OCI-LY7 (cell line): ENCODE measurements at places on chromosomes 5 and 9. TPM values are rescaled to one million over a fixed set of nuclear protein-coding genes. Genes with fewer than 3 reads are reported as not detected.

- DNase-seq: no peak
These were observed 762.8 kb upstream of the GRAMD2B start for GRCh38 chr5:125660231-125660895.

ZNF883 gene
- 0.33 TPM in 1 of 2 replicates, not detected in the other for total RNA-seq

DNA sequence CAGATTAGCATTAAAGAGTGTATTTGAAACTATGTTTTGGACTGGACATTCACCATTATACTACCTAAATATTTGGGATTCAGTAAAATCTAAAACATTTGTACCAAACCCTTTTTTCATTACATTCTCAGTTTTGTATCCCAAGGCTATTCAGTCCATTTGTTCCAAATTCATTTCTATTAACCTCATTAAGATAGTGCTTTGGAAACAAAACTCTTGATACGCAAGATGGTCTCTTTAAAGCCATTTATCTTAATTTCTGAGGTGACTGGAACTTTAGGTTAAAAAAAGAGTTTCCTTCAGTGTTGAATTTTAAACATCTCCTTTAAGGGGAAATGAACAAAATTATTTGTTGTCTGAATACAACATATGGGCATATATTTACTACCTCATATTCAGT, 702.5 kb upstream of the GRAMD2B start:
- no peak for DNase-seq

GRCh38 chr5:140223567-140223966, 48.6 kb downstream of the CYSTM1 start:
- no peak for DNase-seq

DNA sequence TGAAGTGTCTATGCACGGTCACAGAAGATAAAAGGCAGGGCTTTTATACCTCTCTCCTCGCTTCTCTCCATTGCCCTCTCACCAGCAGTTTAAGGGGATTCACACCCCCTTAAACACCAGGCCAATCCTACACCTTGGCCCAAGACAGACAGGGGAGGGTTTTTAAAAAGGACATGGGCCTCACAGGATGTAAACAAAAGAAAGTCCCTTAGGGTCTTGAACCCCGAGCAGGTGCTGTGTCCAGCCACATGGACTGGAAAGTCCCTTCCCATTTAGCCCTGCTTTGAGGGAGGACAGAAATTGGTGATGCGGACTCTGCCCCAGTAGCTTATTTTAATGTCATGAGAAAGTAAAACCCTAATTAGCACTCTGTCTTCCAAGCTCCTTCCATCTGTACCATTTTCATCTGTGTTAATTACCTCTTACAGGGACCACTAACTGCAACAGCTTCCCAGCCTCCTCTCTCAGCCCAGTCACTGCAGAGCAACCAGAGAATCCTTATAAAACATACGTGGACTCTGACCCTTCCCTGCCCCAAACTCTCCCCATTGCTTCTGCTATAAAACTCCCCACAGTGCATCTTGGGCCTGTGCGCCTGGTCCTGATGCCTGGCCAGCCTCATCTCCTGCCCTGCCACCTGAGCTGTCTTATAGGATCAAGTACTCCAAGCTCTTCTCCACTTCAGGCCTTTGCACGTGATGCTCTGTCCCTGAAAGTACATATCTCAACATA, 16.7 kb downstream of the WHRN start:
- DNase-seq: no peak

GRCh38 chr5:22238047-22238446, 615.1 kb downstream of the CDH12 start:
- no peak for DNase-seq

DNA sequence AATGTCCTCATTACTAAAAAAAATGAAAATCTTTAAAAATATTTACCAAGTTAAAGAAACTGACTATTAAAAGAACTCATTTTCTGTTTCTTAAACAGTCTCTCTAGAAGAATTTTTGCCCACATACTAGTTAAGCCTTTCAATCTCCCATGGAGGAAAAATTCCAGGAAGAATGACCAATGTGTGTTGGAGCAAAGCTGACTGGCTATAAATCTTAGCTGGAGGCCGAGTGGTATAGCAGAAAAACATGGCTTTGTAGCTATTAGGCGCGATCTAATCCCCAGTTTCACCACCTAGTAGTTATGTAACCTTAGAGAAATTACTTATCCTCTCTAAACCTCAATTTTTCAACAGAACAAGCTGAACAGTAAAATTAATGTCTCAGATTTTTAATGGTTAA, 135.5 kb upstream of the PRLR start:
- no peak for DNase-seq

DNA sequence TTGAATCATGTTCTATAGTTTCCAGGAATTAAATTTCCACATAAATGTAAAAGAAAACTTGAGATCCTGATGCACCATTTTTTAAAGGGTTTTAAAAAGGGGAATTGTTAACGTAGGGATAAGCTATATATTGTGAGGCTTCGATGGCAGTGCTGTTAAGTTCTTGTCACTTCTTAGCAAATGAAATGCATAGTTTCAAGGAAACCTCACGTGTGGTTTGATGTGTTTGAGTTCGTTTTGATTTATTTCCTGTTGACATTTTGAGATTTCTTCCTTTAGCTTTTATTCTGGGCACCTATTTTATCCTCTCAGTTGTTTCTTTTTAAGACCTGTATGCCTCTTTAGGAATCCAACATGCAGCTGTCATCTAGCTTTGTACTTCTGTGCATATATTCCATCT, 301.0 kb downstream of the DOCK8 start:
- DNase-seq: no peak

PCDHGA7 gene
- total RNA-seq: 5.6 TPM in 2 replicates

GRCh38 chr5:67985686-67986387, 229.7 kb upstream of the PIK3R1 start:
- DNase-seq: no peak

STPG3 gene
- total RNA-seq: 1.7 and 2.7 TPM in 2 replicates

DNA sequence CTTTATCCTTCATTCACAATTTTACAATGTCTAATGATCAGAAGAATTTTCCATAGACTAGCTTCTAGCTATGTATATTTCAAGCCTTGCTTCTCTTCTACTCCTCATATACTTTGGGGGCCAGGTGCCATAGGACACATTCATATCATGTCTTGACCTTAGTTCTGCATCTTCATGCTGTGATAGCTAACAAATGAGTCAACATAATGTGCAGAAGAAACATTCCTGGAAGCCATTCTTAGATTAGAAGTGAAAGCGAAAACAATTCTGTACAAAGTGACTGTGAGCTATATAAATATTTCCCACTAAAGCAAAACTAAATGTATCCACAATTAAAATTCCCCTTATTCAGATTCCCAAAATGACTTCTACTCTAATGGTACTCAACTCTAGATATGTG, 320.2 kb upstream of the NREP start:
- DNase-seq: no peak

SREK1 gene
- total RNA-seq: 89.3 and 95.1 TPM in 2 replicates

DNA sequence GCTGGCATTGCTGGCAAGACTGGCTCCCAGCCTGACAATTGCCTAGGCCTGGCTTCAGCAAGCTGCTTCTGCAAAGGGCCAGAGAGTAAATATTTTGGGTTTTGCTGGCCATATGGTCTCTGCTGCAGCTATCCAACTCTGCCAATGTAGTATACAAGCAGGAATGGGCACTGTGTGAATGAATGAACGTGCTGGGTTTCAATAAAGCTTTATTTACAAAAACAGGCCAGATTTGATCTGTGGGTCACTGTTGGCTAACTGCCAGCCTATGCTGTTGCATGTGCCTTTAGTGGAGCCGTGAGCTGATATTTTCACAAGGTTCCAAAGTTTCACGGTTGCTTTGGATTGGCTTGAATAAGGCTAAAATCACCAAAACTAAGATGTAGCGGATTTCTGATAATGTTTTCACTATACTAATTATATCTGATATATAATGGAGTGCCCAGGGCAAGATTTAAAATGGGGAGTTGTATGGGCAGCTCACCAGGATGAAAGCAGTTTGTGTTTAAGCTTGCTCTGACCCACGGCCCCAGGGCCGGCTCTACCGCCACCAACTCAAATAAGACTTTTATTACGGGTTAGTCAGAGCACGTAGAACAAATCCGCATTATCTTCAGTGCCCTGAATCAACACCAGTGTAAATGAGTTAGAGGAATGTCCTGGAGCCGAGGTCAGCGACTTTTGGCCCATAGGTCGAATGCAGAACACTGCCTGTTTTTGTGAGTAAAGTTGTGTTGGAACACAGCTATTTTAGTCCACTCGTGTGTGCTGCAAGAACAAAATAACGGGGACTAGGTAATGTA, 98.6 kb upstream of the DAP start:
- DNase-seq: no peak

CYLC2 gene
- not detected in 2 replicates for total RNA-seq

DNA sequence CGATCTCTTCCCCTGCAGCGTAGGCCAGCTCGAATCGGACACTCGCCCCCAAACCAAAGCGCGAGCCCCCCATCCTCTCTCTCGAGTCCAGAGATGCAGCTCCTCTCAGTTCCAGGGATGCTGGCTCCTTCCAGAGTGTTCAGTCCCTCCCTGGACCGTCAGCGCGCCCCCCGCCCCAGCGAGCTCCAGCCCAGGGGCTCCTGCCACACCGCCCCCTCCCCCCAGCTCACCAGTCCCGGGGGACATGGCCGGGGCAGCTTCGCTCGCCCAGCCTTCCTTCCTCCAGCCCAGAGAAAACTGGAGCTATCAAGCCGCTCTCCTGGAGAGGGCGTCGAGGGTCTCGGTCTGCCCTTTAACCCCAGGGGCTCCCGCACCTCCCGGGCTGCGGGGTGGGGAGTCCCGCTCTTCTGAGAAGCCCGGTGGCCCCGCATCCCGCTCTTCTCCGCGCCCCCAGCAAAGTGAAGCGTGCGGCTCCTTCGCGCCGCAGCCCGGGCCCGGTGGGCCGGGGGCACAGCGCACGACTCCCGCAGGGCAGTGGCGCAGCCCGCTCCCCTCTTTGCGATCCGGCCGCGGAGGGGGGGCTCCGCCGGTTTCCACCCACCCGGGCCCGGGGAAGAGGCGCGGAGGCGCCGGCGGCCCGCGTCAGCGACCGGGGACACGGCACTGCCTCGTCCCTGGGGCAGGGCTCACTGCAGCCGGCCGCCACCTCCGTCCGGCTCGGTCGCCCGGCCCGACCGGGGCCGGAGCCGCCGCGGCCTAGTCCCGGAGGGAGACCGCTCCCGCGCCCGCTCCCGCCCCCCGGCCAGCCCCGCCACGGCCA, 587 bp downstream of the MIER3 start:
- DNase-seq: peak; percentile 58

CNTRL gene
- total RNA-seq: 113 and 138 TPM in 2 replicates

BNC2 gene
- total RNA-seq: not detected in 2 replicates

- DNase-seq: no peak
These were observed 117.2 kb upstream of the RGMB start for GRCh38 chr5:98656125-98656795.

GRCh38 chr5:34001241-34001841, 6.5 kb downstream of the AMACR start:
- no peak for DNase-seq

TRIM14 gene
- total RNA-seq: 26.0 and 31.2 TPM in 2 replicates

SMIM3 gene
- not detected in 2 replicates for total RNA-seq

- DNase-seq: no peak
These were observed 87.9 kb upstream of the MAMDC2 start for GRCh38 chr9:69955536-69956355.

DNA sequence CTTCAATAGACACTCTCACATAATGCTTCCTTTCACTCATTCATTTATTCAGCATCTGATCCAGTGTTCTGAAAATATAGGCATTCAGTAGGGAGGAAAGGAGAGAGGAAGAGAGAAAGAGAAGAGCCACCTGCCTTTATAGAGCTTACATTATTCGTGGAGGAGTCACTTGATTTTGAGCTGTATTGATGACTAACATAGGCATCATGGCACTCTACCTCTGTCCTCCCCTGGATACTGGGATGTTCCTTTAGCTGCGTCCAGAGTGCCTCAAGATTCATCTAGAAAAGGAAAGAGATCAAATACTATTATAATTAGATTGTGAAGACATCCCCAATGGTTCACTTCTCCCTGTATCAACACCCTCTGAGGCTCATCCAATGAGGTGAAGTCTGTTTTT, 345.1 kb downstream of the SPATA31D1 start:
- DNase-seq: no peak

DNA sequence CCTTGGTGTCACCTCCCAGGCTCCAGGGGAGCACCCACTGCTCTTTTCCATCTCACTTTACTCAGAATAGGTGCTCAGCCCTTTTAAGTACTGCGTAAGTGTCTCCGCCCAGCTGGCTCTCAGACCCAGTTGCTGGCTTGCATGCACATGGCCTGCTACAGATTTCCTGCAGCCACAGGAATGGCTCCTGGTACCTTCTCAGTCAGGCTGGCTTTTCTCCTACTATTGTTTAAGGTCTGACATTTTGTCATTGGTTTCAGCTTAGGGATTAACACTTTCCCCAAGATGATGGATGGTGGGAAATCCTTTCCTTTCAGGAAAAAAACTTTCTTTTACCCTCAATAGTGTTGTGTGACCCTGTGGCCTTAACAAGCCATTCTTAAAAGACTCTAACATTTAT, 1652.3 kb upstream of the WWC1 start:
- no peak for DNase-seq

DNA sequence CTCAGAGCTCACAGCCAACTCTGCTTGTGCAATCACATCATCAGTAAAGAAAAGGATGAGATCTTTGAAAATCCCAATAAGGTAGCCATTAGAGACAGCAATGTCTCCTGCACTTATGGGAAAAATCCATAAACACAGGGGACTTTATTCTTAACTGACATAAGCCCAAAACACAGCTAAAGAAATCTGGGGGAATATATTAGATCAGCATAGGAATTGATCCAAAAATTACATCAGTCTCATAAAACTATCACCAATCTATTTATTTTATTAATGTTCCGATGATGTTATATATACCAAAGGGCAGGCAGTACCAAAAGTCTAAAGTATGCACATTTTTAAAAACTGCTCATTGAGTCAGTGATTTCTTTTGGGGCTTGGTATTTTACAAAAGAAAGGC, 6.9 kb downstream of the MRPS27 start:
- DNase-seq: no peak

GRCh38 chr9:92763721-92764380, 782 bp downstream of the BICD2 start:
- peak; percentile 57 for DNase-seq

DNA sequence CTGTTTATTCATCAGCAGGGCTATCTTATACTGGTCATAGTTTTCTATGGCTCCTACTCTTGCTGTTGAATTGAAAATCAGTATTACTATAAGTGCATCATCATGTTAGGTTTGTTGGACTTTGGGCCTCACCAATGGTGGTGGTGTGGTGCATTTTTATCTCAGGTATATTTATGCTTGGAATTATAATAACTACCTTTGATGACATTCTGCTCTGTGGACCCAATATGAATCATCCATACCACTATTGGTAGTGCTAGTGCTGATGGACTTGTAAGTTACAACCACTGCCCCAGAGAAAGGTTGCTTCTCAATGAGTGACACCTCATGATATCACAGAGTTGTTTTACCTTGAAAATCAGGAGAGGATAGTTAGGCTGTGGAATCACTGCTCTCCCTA, 28.0 kb downstream of the IL9 start:
- DNase-seq: no peak

GABBR2 gene
- total RNA-seq: not detected in 2 replicates
